ENCODE measurements at places on chromosomes 5 and 9. TPM values are rescaled to one million over a fixed set of nuclear protein-coding genes. Genes with fewer than 3 reads are reported as not detected.

Gene DDX4
- 0.10 TPM for polyA plus RNA-seq

Gene CSF2
- polyA plus RNA-seq, result not detected

Gene PDCD1LG2
- 0.09 TPM for polyA plus RNA-seq

Gene TRUB2
- 42.2 TPM for polyA plus RNA-seq

GRCh38 chr5:53476531-53477480 is 3.6 kb upstream of the FST start:
- DNase-seq, result no peak

- DNase-seq, result no peak
These were observed 1.3 kb downstream of the GNG10 start for GRCh38 chr9:111662576-111663300.

DNA sequence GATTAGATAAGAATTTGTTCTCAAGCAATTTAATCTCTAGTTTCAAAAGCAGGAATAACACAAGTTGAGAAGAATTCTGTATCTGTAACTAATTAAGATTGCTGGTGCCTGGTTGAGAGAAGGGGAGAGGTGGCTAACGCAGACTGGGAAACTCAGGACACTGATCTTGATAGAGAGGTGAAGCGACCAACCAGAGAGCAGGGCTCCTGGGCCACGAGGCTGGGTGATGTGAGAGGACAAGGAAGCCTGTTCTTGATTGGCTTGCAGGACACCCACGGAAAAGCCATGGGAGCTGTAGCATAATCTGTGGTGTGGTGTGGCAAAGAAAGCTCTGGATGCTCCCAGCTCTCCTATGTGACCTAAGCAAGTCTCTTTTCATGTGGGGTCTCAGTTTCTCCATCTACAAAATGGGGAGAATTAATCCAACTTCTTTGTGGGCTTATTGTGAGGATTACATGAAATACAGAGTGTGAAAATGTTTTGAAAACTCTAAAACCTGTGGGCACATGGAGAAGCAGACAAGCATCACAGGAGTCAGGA is 594.1 kb upstream of the BRINP1 start:
- no peak for DNase-seq

DNA sequence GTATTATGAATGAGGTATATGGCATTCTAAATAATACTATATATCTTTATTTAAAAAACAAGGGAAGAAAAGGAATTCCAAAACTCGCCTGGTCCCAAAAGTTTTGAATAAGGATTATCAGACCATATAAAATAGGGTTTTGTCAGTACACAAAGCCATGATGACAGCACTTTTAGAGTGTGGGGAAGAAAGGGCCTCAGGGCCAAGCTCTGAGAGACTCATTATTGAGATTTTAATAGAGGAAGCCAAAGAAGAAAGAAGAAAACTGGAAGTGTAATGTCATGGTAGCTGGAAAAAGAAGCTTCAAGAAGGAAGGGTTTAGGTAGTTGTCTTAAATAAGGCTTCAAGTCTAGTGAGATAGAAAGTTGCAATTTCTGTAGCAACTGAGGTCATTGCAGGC is 53.0 kb downstream of the FCHO2 start:
- DNase-seq, result no peak

DNA sequence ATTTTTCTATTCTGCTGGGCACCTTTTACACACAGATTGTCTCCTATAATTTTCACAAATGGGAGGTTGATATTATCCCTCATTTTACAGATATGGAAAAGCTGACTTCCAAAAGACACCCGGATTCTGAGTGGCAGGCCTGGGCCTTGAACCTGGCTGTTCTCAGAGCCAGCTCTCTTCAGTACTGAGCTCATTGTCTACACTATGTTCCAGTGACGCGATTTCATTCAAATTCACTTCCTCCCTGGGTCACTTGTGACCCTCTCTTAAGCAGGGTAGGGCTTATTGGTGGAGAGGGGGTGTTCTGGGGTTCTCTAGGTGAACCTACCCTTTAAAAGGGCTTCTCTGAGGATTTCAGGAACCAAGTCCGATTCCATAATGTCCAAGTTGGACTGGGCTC is 70.2 kb downstream of the ANKRD33B start:
- no peak for DNase-seq

DNA sequence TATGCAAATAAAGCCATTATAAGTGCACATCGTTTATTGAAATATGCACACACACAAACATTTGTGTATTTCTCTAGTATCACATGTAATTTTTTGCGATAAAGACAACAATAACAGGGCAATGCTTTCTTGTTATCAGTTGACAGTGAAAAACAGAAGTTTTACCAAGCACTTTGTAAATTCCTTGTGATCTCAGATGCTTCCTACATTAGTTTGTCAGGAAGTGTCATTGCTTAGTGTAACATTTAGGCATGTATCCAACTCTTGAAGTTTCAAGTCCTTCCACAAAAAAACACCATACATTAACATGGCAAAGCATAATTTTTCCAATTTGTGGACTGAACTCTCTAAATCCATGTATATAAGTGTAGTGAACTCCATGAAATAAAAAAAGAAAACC is 46.4 kb downstream of the MOCS2 start:
- no peak for DNase-seq

- DNase-seq, result no peak
These were observed 65.9 kb downstream of the GABBR2 start for GRCh38 chr9:98642661-98643312.

DNA sequence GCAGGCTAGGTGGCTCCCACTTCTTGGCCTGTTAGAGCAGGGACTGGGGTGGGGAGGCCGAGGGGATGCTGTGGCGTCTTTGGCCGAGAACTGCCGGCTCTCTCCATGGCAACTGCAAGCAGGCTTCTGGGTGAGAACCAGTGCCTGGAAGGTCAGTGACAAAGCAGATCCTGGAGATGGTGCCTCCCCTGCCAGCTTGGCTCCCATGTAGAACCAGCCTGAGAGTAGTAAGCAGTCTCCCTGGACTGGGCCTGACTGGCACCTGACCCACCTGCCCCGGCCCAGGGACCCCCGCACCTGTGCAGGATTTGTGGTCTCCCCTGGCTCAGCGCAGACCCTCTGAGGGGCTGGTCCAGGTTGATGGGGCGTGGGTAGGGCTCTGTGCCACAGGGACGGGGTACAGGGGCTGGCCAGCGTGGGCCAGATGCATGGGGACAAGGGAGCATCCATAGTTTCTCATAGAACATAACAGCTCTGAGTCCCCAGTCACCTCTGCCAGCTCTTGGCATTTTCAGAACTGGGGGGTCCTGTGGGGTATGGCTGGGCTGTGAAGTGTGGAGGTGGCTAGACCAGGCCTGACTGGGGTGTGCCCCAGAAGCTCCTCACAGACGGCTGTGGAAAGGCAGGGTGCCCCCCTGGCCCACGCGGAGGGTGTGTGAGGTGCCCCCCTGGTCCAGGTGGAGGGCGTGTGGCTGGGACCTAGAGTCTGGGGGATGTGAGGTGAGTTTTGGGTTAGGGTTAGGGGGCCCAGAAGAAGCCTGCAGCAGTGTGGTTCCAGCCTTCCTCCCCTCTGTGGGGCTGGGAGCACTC is 22.2 kb downstream of the CACNA1B start:
- DNase-seq, result no peak

- DNase-seq, result no peak
These were observed 414.8 kb downstream of the GADD45G start for GRCh38 chr9:90019626-90020025.

DNA sequence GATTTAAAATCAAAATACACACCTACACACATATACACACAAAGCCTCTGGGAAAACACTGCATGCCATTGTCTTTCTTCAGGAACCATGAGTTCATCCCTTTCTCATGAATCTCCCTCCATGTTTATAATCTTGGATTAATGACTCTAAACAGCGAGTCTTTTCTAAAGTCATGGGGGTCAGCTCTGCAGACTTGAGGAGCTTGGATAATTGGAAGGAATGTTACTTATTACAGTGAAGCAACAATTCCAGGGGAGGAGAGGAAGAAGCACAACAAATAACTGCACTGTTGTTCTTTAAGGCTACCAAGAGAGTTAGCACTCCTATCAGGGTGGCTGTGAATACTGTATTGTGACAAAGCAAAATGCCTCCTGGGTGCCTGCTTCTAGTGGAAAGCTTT is 444.7 kb downstream of the ANXA1 start:
- no peak for DNase-seq
